ENCODE measurements at places on chromosomes 2 and 18.

GRCh38 chr2:195047955-195048354, 609.1 kb upstream of the SLC39A10 start:
- DNase-seq = no peak

DNA sequence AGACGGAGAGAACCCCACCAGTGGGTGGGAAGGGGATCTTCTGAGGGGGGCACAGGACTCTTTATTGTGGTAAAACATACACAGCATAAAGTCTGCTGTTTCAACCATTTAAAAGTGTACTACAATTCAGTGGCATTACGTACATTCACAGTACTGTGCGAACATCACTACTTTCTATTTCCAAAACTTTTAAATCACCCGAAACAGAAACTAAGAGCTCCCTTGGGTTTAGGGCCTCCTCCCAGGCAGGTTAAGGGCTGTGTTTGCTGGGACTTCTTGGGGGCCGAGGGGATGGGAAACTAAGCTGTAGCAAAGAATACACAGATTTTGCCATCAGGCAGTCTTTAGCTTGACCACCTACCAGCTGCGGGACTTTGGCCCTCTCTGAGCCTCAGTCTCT, 242.0 kb downstream of the HAUS1 start:
- DNase-seq = no peak

DNA sequence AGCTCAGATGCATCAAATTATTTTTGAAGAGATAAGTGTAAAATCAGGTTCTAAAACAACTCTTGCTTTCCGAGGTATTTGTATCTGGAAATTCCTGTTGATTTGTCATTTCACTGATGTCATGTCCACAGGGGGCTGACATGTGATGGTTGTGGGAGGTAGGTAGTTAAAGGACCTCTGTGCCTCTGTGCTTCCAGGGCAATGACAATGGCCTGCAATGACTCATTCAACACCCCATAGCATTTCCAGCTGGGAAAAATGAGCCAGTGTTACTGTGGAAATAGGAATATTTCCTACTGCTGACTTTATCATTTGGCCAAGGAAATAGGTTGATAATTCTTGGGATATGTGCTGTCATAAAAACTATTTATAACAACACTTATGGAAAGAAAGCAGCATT, 86.2 kb upstream of the CCDC195 start:
- DNase-seq = peak; percentile 86

DNA sequence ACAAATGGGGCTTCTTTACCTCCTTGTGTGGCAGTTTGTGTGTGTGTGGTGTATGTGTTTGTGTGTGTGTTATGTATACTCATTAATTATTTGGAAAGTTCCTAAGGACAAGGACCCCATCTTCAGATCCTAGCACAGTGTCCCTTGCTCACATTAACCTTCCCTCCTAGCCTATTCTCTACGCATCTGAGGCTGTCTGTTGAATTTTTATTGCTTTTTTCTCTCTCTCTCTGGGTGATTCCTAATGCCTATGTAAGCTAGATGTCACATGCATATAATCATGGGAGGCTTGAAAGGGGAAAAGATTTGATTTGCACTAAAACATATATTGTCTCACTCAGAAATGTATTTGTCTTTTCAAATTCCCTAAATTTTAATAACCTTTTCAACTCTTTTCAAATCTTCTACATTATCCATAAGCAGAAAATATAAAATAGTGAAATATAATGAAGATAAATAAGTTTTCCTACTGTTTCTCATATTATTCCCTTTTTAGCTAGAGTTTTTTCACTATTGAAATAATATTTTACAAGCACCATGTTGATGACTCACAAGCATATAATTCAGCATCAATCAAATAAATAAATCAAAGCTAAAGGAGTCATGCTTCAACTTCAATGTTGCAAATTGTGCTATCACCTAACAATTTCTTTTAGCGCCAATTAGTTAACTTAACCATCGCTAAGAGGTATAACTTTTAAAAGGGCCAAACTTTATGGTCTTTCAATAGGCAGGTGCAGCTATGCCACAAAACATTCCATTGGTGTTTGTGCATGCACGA, 199.0 kb upstream of the ERBB4 start:
- no peak for DNase-seq

DNA sequence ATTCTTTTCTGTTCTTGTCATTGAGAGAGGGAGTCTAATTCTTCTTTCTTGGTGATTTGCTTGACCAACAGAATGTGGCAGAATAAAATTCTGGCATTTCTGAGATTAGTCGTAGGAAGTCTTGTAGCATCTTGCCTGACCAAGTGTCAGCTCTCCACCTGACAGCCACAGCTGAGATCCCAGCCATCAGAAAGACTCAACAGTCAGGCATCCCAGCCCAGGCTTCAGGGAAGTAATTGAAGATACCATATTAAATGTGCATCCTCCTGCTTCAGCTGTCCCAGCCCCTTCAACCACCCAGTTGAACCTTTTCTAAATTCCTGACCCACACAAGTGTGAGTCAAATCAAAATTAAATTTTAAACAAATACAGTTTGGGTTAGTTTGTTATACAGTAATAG, 208.3 kb downstream of the PIK3C3 start:
- DNase-seq = no peak

GRCh38 chr18:48300463-48300961, 108.7 kb downstream of the ZBTB7C start:
- DNase-seq = no peak

DNA sequence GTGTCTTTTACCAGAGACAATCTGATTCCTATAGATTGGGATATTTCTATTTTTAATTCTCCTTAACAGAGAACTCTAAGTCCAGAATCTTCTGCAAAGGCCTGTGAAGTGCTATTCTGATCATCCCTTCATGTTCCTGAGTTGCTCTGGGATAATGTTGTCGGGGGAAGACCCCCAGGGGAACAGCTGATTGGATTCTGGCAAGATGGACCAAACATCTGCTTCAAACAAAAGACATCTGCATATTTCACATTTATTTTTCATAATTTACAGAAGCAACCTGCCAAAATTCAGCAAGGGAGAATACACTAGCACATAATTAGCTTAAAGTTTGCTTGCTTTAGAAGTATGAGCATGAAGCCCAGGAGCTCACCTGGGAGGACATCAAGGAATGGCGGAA, 116.0 kb upstream of the ETAA1 start:
- DNase-seq = no peak

DNA sequence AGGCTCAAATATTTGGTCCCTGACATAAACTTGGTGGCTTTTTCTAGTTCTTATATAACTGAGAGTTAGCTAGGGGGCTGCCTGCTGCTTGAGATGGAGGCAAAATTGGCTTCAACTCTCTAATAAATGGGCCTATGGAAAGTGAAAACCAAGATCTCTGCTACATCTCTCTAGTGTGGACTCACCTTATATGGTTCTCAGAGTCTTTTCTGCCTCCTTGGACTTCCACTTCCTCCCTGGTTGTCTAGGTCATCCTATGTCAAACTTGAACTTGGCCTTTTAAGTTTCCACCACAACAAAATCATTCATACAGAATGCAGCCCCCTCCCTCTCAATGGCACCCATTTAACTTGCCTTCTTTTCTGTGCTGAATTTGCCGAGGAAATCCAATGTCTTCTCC, 23.9 kb upstream of the ARHGAP25 start:
- no peak for DNase-seq

DNA sequence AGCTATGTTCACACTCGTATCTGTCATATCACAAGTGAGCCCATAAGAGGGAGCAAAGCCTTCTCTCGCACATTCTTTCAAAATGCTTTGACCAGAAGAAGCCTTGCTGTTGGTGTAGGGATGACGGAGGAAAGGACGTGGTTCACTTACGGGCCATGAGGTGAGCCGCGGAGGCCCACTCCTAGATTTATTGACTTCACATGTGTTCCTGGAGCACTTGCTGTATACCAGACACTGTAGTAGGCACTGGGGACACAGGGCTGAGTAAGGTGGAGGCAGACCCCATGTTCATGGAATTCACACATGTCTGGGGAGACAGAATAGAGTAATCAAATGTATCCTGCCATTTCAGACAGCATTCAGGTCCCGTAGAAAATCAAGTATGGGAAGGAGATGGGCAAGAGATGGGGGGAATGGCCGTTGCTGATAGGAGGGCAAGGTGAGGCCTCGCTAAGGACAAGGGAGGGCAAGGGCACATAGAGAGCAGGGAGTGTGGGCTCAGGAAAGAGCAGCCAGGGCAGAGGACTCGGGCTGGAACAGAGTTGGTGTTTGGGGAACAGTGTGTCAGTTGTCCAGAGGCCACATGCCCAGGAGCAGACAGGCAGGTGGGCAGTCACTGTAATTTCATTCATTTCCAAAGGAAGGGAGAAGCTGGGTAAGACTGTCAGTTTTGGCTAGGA, 182.2 kb downstream of the LDLRAD4 start:
- no peak for DNase-seq

DNA sequence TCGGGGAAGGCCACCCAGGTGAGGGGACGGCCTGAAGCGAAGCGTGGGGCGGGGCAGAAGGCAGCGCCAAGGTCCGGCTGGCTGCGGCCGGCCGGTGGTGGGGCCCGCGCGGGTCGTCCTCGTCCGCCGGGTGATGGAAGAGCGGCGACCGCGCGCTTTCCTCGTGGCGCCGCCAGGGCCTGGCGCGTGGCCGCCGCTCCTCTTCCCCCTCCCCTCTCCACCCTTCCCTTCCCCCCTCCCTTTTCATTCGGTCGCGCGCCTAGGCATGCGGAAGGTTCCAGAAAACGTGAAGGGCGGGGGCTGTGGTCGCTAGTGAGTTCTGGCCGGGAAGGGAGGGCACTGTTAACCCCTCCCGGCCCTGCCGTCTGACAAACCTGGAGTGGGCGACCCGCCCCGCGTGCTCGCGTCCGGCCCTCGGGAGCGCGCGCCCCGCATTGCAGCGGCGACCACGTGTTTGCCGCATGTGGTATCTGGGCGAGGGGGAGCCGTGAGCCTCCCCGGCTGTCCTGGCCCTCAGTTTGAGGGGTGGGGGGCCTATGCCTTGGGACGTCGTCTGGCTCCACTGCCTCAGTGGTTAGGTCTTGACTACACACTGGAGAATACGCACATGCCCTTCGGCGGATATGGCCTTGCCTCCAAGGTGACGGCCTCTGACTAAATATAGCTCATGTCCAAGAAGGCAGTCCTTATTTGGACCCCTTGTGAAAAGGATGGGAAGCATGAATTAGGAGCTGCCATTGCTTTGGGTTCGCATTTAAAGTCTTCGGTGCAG, 579 bp downstream of the MAT2A start:
- DNase-seq = no peak

DNA sequence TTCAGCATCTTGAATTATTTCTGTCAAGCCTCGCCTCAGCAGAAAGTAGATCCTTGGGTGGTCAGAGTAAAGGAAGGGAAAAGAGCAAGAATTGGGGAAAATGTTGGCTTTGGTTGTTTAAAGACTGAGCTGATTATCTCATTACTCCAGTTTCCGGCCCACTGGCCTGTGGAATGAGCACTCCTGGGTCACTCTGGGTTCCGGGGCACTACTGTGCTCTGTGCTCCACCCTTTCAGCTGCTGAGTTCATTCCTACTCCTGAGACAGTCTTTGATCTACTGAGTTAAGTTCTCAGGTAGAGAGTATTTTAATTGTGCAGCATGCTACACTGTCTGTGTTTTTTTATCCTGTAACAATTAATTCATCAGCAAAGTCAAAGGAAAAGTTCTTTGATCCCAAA, 427.7 kb downstream of the CDH2 start:
- DNase-seq = no peak

- no peak for DNase-seq
Measured at GRCh38 chr2:43160778-43161177, 65.6 kb downstream of the ZFP36L2 start.

- no peak for DNase-seq
Measured at GRCh38 chr2:177084607-177085006, 128.0 kb upstream of the HNRNPA3 start.

GRCh38 chr2:201150454-201151020, 32.4 kb upstream of the CASP10 start:
- no peak for DNase-seq

GRCh38 chr2:201960305-201960704, 73.3 kb upstream of the FZD7 start:
- DNase-seq = no peak

- no peak for DNase-seq
Measured at GRCh38 chr2:98277162-98277859, 68.9 kb upstream of the CNGA3 start.

GRCh38 chr18:47346016-47346415, 94.6 kb upstream of the SKOR2 start:
- no peak for DNase-seq

- no peak for DNase-seq
Measured at GRCh38 chr18:9779630-9780029, 71.5 kb downstream of the RAB31 start.

DNA sequence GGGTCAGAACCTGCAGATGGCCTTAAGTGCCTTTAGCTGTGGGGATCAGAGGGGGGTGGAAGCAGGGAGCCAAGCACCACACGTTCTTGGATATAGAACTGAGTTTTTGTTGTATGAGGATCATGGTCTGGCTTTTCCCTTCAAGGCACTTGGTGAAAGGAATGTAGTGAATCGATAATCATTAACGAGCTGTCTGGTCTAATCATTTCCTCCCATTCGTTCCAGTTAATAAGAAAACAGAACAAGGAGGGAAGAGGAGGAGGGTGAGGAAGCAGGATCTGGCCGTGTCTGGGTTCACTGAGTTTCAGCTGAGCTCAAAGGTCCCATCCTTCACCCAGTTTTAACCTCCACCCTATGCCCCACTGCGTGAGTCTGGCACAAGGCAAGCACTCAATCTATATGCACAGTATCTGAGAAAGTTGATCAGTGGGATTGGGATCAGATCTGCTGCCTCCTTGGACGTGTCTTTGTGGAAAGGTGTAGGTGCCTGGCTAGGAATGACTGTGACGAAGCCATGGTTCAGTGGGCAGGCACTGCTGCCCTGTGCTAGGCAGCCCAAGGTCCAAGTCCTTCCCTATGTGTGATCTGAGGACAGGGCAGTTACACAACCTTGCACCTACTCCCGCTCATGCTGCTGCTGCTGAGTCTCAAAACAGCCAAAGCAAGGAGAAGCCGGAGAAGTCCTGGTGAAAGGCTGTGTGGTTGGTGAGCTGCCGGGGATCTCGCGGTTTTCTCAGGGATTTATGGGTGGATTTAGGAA, 54.8 kb downstream of the GALNT14 start:
- DNase-seq = no peak

DNA sequence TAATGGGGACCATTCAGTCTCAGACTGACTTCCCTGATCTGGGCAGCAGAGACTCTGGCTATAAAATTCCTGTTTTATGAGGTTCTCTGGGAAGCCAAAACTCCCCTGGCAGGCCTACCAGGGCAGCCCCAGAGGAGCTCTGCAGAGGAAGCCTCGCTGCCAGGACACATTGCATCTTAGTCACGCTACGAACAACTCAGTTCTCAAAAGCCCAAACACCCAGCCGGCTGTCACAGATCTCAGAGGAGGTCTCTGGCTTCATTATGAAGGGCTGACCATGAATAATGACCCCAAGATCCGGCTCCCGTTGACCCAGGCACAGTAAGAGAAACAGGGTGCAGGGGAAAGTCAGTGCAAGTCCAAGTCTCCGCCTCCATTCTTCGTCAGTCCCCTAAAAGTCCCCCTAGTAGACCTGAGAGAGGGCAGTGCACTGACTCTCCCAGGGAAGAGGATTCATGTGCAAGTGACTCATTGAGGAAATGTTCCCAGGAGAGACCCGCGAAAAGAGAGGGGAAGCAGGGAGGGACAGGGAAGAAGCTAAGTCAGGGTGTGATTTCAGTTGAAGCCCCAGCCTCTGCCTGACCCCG, 212.3 kb downstream of the CYP26B1 start:
- no peak for DNase-seq

- peak; percentile 51 for DNase-seq
Measured at GRCh38 chr2:171086352-171087290, 74.1 kb downstream of the TLK1 start.
